Lung microvascular endothelial cell (primary cell): ENCODE measurements at places on chromosomes 11 and 22. TPM values are rescaled to one million over a fixed set of nuclear protein-coding genes. Genes with fewer than 3 reads are reported as not detected.

EMID1 gene
- total RNA-seq, result 3.7 and 9.1 TPM in 2 replicates

UBQLNL gene
- under 0.01 TPM in 1 of 2 replicates, not detected in the other for total RNA-seq

A4GALT gene
- 32.7 and 43.8 TPM in 2 replicates for total RNA-seq

IL18 gene
- total RNA-seq, result 0.22 TPM in 1 of 2 replicates, not detected in the other

PTPN5 gene
- not detected in 2 replicates for total RNA-seq

TLCD5 gene
- total RNA-seq, result 3.3 and 6.3 TPM in 2 replicates

POU2F3 gene
- under 0.01 TPM in 1 of 2 replicates, not detected in the other for total RNA-seq

RAG2 gene
- not detected in 2 replicates for total RNA-seq

DNA sequence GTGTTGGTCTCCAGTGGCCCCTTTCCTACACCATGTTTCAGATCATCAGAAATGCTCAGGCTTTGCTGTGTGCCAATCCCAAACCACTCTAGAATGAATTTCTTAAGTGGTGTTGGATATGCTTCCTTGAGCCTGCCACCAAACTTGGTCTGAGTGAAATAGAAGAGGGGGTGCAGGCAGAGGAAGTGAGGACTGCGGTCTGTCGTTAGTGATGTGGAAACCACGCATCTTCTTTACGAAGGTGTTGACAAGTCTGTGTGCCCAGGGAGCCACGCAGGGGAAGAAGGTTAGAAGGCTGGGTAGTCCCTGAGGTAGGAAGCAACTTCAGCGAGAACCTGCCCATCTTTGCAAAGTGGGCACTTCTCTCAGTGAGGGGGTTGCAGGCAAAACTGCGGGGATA lies 187.4 kb upstream of the NAV2 start:
- DNase-seq, result no peak

DNA sequence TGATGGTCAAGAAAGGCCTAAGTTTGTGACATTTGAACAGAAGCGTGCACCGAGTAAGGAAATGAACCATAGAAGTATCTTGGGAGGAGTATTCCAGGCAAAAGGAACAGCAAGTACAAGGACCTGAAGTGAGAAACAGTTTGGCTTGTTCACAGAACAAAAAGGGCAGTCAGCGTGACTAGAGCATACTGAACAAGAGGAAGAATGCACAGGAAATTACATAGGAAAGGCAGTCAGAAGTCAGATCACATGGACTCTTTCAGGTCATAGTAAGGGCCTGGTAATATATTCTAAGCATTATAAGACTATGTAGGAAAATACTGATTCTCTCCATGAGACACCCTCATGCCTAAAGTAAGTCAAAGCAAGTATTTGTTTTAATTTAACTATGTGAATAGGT lies 52.3 kb upstream of the GAB2 start:
- DNase-seq, result peak; percentile 83

GRCh38 chr11:67062526-67063373 lies 6.1 kb downstream of the RHOD start:
- DNase-seq, result no peak

- DNase-seq, result no peak
These were observed 1.0 kb downstream of the ZNF70 start for GRCh38 chr22:23749841-23750301.

GRCh38 chr22:30996462-30996861 lies 27.4 kb downstream of the TUG1 start:
- no peak for DNase-seq

GRCh38 chr11:116567721-116568242 lies 205.0 kb downstream of the BUD13 start:
- no peak for DNase-seq

DNA sequence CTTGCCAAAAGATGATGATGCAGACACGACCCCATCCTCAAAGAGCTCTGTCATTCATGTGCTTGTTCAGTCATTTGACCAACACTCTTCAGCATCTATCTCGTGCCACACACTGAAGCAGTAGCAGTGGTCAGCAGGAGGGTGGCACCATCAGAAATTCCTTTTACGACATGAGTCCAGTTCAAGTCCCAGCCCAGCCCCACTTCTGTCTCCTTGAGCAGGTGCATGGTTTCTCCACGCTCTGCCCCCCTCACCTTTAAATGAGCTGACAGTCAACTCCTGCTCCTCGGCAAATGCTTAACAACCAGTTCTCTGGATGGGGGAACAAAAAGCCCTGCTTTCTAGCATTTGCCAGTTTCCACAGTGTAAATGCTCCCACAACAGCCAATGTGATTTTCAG lies 60.9 kb downstream of the SYN3 start:
- no peak for DNase-seq

- no peak for DNase-seq
These were observed 270.3 kb upstream of the RAG2 start for GRCh38 chr11:36868380-36868779.

GRCh38 chr22:50206599-50206998 lies 5.8 kb downstream of the SELENOO start:
- peak; percentile 29 for DNase-seq

GRCh38 chr11:66967670-66968425 lies 7.3 kb upstream of the C11orf86 start:
- DNase-seq, result peak; percentile 81

DNA sequence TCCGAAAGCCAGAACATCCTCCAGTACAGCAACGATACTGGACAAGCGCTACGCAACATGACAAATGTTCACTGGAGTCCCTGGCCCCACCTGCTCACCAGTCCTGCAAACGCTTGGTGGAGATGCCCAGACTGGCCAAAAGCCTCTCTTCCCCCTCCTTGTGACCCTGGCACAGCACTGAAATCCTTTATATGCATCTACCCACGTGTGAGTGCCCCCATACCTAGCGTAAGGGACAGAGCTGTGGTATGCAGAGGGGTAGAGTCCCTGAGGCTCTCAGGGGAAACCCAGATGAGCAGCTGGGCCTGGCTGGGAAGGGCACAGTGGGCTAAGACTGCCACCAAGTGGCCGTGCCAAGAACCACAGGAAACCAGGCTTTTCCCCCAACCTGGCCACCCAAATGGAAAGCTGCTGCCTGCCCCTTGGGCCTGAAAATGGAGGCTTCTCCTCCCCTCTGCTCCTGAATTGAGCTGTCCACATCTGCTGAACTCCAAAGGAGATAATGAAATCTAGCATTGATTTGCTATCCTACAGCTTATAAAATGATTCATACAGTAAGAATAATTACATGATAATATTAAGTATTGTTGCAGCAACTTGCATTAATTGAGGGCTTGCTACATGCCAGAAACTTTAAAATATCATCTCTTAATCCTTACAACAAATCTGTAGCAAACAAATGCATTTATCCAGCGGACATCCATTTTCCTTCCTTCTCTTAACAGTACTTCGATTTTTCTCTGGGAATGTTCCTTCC lies 24.8 kb upstream of the TTC12 start:
- peak; percentile 58 for DNase-seq

GRCh38 chr11:93737904-93738612 lies 3.2 kb downstream of the TAF1D start:
- no peak for DNase-seq

DNA sequence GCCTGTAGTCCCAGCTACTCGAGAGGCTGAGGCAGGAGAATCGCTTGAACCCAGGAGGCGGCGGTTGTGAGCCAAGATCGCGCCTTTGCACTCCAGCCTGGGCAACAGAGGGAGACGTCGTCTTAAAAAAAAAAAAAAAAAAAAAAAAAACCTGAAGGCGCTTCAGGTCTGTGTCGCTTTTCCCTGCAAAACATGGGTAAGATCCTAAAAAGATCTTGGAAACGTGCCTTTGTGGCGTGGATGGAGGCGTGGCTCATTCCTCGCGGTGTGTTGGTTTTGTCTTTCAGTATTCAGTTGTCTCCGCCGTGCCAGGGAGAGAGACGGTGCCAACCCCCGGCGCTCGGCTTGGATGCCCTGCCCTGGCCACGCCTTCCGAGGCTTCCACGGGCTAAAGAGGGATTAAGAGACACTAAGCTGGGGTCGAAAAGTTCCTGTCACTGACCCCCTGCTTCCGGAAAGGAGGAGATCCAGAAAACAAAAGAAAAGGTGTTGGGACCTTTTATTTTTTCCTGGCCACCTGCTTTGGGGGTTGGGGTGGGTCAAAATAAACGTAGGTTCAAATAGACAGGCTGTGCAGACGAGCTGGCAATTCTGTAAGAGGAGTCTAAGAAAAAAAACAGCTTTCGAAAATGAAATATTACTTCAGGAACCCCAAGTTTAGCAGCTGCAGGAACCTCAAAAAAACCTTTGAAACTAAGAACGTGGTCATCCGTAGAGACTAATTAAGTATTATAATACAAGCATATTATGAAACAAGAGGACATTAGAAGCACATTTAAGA lies 1.1 kb upstream of the SLC35F2 start:
- DNase-seq, result peak; percentile 23

DNA sequence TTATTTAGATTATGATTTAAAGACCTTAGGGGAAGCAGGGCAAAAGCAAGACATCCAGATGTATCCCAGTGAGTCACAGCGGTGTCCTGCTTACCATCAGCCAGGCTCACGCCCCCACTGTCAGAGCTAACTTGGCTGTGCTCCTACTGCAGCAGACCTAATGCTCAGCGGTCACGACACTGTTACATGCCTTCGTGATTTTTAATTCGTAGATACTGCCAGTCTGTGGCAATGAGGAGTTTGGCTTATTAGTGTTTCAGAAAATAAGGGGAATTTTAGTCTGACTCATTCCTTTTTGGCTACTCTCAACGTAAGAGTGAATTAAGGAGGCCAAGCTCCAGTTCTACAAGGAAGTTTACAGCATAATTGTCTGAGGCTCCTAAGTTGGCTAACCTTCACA lies 22.7 kb downstream of the EFCAB6 start:
- no peak for DNase-seq

DNA sequence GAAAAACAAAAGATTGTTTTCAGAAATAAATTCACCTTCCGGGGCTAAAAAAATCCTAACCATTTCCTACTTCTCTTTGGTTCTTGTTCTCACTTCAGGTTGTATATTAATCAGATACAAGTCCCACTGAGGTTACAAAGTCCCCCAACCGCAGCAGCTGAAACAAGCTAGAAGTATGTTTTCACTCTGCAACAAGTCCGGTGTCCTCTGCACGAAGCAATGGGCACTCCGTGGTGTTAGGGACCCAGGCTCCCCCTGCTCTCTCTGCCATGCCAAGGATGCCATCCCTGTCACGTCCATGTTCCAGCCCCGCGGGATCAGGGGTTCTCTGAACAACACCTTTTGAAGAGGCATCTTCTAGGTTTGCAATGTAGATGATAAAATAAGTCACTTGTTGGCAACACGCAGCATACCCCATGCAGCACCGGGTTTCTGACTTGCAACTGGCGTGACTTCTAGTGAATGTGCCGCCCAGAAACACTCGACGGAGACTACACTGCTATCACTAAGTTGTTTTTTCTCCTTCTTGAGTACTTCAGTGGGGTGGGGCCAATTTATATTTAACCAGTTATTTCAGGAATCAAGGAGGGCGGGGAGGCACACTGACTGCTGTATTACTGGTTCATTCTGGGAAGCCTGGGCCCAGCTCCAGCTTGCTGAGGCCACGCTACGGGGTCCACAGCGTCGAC lies 25.4 kb upstream of the GSTP1 start:
- DNase-seq, result no peak

GRCh38 chr11:59705294-59705693 lies 8.4 kb downstream of the OR10V1 start:
- DNase-seq, result no peak

DNA sequence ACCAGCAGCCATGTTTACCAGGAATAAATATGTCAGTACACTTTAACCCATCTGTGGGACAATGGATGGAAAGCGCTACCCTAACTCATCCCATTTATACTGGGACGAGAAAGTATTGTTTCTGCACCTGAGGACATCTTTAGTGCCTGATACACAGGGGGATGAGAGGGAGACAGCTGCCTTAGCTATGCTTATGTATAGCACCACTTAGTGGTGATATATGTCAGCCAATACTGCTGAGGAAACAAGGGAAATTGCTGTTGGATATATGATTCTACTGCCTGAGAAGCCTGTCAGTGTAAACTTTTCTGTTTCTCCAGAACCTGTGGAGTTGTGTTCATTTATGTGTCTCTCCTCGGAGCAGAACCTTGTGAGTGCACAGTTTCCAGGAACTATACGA lies 13.3 kb upstream of the CEP295 start:
- peak; percentile 8 for DNase-seq

GRCh38 chr11:336659-337198 lies 16.1 kb upstream of the IFITM3 start:
- no peak for DNase-seq

- no peak for DNase-seq
These were observed 361.5 kb upstream of the PDGFD start for GRCh38 chr11:104525416-104525815.

DNA sequence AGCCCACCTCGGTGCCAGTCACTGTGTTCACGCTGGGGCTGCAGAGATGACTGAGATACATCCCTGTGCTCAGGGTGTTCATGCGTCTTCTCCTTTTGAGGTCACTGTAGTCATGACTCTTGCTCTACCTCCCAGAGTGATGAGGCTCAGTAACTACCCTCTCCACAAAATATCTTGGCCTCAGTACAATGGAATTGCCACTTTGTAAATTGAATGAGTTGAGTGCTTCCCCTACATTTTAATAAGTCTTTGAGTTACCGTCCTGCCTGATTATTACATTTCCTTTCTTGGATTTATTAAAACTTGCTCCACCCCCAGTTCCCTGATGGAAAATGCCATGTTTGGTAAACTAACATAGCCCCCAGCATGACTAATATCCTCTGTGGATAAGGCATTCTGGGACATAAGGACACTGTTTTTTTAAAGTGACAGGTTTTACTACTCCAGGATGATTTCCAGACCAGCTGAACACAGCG lies 15.9 kb downstream of the PRSS23 start:
- DNase-seq, result peak; percentile 92

GRCh38 chr11:123451183-123451781 lies 21.2 kb downstream of the GRAMD1B start:
- peak; percentile 37 for DNase-seq

GRCh38 chr22:30261134-30261533 lies 5.5 kb downstream of the OSM start:
- no peak for DNase-seq

DNA sequence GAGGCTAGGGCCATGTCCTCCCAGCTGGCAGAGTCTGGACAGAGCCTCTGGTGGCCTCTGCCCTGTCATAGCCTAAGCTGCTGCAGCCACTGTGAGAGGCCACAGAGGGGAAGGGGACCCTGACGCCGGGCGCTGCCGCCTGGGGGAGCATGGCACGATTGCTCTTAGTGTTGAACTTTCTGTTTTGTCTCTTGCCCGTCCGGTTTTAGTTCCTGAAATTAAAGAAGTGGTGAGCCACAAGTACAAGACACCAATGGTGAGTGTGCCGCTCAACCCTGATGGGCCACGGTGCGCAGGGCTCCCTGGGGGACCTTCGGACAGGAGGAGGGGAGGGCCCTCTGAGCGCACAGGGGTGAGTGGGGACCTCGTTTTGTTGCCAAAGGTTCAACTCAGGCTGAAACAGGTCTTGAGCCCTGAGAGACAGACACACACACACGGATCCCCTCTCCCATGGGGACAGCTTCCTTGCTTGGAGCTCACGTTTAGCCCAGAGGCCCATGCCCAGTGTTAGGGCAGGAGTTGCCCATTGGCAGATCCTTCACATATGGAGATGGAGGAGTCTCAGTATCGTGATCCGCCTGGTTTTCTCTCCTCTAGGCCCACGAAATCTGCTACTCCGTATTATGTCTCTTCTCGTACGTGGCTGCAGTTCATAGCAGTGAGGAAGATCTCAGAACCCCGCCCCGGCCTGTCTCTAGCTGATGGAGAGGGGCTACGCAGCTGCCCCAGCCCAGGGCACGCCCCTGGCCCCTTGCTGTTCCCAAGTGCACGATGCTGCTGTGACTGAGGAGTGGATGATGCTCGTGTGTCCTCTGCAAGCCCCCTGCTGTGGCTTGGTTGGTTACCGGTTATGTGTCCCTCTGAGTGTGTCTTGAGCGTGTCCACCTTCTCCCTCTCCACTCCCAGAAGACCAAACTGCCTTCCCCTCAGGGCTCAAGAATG lies 23.8 kb downstream of the MYBPC3 start:
- DNase-seq, result no peak

GRCh38 chr11:82365351-82365750 lies 368.3 kb downstream of the FAM181B start:
- DNase-seq, result no peak

- DNase-seq, result no peak
These were observed 791.0 kb downstream of the TBC1D22A start for GRCh38 chr22:47553436-47553835.
